MV-4-11 (cell line): ENCODE measurements at places on chromosomes 2 and 18.

GRCh38 chr2:157793053-157793612 is 83.0 kb downstream of the ACVR1 start:
- no peak for DNase-seq

DNA sequence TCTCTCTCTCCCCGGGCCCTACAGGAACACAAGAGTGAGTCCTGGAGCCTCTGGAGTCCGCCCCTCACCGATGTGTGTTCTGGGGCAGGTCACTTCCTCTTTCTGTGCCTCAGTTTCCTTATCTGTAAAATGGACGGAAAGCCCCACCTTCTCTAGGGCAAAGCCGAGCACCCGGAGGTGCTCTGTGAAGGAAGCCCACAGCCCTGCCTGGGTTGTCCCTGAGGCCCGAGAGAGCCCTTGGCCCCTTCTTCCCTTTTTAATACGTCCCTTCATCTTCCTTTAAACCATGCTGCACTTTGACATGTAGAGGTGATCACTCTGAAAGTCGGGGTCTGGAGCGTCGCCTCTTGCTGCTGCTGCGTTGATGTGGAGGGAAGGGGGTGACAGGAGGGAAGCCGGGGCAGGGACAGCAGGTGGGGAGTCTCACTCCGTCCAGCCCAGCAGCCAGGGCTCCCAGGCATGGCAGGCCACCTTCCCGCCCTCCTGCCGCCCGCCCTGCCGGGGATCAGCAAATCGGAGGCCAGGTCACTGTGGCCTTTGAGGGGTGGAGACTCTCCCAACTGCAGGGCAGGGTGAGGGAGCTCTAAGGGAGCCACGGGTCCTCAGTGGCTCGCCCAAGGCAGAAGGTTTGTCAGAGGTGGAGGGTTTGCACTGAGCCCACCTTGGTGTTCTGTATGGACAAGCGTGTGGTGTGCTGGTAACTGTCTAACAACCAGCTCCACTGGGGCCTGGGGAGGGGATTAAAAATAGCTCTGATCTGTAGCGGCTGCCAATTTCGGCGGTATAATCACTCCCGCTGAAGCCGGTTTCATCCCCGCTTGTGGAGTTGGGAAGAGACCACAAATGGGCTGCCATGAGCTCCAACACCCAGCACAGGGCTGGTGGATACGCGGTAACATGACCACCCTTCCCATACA is 135.9 kb upstream of the ID2 start:
- no peak for DNase-seq

DNA sequence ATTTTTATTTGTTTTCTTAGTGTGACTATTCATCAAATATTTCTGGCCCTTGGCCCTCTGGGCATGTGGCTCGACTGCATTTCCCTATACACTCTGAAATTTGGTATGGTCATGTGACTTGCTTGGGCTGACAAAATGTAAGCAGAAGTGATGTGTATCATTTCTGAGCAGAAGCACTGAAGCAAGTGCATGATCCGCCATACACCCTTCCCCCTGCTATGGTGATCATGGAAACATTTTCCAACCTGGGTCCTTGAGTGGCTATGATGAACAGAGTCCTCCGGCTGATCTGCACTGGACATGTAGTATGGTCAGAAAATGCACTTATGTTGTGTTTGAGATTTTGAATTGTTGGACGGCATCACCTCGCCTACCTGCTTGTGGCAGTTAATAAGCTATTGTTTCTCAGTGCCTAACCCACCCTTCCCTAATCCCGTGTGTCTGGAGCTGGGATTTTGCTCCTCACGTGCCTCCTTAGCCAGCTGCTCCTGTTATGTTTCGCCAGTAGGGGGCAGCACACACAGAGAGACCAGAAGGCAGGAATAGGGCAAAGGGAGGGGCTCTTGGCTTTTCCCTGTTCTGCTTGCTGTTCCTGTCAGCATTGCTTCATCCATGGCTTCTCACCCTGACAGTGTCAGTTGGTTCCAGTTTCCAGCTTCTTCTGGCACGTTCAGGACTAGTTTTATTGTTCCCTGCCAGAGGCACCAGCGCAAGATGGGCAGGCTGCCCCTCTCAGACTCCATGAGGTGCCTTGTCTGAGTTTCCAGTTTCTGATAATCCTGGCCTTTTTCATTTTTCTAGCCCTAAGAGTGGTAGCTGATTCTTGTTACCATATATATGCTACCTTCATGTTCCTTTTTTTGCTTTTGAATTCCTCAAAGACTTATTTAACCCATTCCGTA is 207.4 kb downstream of the ARL6IP6 start:
- DNase-seq, result peak; percentile 68

DNA sequence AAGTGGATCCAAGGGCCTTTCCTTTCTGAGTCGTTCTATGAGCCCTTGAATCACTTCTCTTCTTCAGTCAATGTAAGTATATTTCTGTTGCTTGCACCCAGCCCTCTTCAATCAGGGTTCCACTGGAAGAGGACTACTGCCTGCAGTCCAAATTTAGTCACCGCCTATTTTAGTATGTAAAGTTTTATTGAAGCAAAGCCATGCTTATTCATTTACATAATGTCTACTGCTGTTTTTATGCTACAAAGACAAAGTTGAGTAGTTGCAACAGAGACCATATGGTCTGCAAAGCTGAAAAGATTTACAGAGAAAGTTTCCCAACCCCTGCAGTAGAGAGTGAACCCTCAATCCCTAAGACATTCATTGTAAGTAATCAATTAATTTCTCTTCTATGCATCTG is 332.5 kb upstream of the TNP1 start:
- DNase-seq, result no peak

DNA sequence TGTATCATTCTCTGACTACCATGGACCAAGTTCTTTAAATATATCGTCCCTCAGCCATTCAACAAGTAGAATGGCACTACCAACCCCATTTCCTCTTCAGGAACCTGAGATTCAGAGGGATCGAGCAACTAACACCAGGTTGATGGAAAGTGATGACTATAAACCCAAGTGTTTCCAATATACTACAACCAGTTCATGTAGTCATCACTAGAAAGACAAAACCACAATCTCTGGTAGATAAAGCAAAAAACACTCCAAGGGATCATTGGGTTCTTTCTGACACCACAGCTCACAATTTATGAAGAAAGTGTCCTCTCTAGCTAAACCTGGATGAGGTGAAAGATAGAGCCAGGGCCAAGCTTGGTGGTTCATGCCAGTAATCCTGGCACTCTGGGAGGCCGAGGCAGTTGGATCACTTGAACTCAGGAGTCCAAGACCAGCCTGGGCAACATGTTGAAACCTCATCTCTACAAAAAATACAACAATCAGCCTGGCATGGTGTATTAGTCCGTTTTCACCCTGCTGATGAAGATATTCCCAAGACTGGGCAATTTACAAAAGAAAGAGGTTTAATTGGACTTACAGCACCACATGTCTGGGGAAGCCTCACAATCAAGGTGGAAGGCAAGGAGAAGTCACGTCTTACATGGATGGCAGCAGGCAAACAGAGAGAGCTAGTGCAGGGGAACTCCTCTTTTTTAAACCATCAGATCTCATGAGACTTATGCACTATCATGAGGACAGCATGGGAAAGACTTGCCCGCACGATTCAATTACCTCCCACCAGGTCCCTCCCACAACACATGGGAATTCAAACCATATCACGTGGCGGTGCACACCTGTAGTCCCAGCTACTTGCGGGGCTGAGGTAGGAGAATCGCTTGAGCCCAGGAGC is 2.2 kb downstream of the CD226 start:
- DNase-seq, result no peak

DNA sequence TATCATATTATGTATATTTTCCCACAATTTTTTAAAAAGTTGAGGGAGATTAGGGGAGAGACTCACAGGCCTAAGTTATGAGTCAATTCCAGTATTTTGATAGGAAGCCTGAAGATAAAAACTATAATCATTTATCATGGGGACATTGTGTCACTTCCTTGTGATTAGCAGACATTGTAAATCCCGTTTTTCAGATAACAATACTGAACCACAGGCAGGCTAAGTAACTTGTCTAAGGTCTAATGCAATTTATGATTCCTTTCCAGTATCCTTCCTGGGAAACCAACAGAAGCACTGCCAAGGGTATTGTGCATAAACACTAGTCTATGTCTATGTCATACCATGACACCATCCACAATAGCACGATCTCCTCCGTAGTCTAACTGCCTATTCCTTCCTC is 235.2 kb upstream of the PIK3C3 start:
- no peak for DNase-seq

DNA sequence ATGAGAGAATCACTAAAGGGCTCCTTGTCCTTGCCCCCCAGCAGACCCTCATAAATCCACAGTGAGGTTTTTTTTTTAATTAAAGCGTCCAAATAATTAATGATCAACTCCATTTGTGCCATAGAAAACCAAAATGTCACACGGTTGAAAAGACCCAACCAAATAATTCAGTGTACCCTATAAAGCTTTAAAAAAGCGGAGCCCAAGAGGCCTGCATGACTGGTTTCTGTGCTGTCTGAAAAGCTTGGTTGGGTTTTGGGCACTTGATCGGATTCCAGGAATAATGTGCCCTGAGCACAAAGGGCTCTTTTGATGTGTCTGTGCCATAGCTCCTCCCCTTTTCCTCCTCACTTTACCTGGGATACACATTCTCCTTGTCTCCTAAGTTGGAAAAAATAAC is 523.2 kb downstream of the TNS1 start:
- no peak for DNase-seq

DNA sequence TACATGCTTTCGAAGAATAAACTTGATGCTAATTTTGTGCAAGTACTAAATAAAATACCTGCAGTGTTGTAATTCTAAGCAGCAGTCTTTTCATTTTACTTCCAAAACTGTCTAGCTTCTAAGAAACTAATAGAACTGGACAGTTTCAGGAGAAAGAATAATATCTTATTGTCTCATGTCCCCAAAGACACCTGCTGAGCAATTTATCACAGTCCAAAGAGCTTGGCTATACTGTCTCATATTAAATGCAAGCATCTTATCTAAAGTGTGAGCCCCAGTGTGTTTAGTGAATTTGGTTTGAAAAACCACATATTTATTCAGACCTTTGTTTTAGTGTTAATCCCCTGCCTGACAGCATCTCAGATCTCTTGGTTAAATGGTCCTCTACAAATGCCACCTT is 374.3 kb downstream of the TMX3 start:
- no peak for DNase-seq

GRCh38 chr18:48007955-48008701 is 77.7 kb upstream of the SMAD2 start:
- DNase-seq, result no peak

DNA sequence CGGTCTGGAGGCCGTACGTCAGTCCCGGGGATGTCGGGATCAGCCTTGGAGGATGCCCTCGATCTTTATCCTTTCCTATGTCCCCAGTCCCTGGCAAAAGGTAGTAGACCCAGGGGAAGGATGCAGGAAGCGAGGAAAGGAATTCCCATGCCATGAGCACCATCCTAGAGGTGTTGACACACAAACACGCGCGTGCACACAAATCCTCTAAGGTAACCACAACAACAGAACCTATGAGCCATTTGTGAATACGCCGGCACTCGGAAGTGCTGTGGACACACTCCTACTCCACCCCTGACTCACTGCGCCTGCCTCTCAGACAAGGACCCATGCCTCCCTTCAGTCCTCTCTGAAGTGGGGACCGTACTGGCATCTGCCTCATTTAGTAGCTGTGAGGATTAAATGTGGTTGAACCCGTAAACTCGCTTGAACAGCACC is 11.3 kb upstream of the MLPH start:
- DNase-seq, result peak; percentile 17

DNA sequence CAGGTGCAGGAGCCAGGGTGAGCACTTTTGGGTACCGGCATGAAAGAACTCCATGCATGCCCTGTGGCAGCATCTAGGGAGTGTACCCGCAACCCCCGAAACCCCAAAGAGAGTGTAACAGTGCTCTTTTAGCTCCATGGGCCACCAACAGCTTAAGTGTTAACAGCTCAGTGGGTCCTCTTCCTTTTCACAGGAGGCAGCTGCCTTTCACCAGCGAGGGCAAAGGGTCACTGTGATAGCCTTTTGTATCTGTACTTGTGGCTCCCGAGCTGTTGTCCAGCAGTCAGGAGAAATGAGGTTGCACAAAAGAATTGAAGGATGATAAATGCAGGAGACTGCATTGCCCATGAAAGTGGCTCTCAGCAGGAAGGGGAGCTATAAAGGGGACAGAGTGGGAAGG is 1166.3 kb upstream of the ACVR2A start:
- DNase-seq, result no peak

- DNase-seq, result no peak
Measured at GRCh38 chr18:56986829-56987228, 160.1 kb upstream of the BOD1L2 start.

DNA sequence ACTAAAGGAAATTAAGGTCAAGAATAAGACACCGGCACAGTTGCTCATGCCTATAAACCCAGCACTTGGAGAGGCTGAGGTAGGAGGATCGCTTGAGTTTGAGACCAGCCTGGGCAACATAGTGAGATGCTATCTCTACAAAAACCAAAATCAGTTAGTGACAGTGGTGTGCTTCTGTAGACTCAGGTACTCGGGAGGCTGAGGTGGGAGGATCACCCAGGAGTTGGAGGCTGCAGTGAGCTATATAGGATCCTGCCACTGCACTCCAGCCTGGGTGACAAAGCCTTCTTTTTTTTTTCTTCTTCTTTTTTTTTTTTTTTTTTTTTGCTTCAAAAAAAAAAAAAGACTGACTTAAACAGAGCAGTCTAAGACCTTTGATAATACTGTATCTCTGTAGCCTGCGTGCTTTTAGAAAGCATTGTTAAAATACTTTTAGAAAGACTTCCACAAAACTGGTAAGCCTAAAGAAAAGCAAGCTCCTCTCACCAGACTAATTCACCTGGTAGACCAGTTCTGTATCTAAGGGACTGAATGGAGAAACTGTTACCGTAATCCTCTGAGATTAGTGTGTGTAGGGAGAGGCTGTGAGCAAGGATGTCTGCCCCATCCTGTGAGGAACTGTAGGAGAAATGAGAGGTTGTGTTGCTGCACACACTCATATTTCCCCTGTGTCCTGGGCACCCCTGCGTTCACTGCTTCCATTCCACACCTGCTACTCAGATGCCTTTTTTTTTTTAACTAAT is 10.8 kb downstream of the RAB12 start:
- no peak for DNase-seq

DNA sequence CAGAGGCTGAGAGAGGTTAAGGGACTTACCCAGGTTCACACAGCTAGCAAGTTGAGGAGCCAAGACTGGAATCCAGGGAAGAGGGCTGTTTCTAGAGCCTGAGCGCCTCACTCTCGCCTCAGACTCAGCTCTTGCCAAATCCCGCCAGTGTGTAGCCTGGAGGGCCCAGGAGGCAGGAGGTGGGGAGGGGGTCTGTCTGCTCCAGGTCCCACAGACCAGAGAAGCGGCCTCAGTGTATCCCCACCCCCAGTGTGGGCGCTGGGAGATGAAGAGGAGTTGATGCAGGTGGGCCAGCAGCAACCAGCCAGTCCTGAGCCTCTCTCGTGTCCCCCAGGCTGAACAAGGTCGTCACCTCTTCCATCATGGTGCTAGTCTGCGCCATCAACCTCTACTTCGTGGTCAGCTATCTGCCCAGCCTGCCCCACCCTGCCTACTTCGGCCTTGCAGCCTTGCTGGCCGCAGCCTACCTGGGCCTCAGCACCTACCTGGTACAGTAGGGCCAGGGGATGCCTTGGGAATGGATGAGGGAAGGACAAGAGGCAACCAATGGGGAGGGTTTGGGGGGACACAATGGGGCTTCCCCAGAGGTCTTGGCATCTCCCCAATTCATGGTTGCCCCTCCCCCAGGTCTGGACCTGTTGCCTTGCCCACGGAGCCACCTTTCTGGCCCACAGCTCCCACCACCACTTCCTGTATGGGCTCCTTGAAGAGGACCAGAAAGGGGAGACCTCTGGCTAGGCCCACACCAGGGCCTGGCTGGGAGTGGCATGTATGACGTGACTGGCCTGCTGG is 5.2 kb upstream of the CTDSP1 start:
- DNase-seq, result peak; percentile 50
